ENCODE measurements at places on chromosomes 4 and X.

- no peak for DNase-seq
Measured at GRCh38 chrX:24391843-24392242, 31.4 kb downstream of the SUPT20HL1 start.

- DNase-seq, result no peak
Measured at GRCh38 chr4:33029976-33030375, 2309.8 kb downstream of the PCDH7 start.

DNA sequence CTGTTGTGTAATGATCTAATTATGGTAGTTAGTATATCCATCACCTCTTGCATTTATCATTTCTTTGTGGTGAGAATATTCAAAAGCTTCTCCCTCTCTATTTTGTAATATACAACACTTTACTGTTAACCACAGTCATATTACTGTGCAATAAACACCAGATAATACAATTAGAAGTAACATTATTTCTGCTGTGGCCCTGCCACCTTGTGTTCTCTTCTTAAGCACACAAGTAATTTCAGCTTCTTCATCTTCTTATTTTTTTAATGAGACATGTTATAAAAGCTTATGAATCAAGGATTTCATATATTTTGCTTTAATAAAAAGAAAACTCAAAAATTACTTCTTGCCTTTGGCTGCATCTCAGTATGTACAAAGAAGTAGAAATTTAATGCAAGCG, 675.2 kb upstream of the INTU start:
- DNase-seq, result peak; percentile 48

DNA sequence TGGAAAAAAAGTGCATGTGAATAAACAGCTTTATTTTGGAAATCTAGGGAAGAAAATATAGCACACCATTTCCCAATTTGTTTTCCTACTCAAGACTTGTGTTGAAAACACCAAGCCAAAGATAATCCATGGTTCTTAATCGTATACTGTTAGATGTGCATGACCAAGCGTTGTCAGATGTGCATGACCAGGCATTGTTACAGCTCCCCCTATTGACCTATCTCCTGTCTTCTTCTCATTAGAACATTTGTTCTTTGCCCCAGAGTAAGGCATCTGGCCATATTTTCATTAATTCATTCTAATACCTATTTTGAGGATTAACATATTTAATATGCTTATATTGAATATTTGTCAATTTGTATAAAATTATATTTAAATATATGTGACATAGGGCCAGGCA, 14.4 kb upstream of the VCX start:
- no peak for DNase-seq

- DNase-seq, result no peak
Measured at GRCh38 chr4:111649308-111649707, 495.9 kb upstream of the FAM241A start.

DNA sequence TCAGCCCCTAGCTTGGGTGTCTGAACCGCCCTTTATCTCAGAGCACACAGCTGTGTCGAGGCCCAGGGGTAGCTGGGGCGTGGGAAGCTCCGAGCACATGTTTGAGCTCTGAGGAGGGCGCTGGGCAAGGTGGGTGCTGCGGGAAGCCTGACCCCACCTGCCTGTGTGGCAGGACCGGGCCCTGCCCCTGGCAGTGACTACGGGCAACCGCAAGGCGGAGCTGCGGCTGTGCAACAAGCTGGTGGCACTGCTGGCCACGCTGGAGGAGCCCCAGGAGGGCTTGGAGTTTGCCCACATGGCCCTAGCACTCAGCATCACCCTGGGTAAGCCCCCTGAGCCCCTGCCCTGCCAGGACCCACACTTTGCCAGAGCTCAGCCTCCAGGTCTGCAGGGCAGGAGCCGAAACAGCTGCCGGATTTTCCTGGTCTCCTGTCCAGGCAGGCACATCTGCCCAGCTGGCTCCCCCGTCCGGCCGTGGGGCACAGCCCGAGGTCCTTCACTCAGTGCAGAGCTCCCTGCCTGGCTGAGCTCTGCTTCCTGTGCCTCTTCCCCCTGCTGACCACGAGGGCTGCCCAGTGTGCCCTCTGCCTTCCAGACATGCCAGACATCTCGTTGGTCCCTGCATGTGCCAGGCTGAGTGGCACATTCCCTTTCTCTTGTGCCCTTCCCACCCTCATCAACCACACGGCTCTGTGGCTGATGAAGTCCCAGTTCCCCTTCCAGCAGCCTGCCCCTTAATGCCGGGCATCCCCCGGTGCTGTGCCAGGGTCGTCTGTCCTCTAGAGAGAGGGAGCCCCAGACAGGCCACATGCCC, 33.2 kb upstream of the HTRA3 start:
- no peak for DNase-seq

- DNase-seq, result no peak
Measured at GRCh38 chrX:12979026-12979607, 4.2 kb downstream of the TMSB4X start.

DNA sequence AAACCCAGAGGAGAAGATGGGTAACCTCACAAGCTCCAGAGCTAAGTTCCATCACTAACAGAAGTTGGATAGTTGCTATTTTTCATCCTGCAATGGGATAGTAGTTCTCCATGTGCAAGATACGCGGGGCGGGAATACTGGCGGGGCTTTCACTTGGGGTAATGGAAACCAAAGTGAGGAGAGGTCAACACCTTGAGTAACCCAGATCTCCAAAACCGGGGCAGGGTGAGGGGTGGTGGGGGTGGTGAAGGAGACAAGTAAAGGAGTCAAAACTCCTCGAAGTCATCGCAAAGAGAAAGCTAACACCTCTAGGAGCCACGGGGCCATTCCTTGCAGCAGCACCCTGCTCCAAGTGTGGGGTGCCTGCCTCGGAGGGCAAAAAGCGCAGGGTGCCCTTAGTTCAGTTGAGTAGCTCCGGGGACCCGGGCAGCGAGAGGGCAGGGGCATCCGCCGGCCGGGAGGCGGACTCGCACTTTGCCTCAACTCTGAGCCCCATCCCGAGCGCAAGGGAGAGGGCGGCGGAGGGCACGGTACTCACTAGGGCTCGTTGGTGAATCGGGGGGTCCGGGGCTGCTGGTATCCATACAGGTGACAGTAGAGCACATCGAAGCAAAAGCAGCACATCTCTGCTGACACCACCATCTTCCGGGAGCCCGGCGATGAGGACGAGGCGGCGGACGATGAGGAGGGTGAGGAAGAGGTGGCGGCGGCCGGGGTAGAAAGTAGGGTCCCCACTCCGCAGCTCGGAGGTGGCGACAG, 645 bp downstream of the AMMECR1 start:
- DNase-seq, result no peak

DNA sequence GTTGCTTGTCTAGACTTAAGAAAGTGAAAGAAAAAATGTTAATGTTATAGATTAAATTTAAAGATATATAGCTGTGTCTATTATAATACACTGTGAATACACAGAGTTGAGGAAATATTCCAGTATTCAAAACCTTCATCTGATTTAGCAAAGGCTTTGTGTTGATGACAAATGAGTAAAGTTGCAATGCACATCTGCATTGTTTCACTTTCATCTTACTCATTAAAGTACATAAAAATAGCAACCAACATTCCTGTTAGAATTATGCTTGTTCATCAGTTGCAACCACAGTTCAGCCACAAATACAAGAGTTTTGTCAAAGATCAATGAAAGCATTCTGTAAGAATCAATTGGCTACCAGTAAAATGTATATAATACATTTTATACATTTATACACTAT, 346.4 kb upstream of the SLC7A11 start:
- DNase-seq, result no peak

DNA sequence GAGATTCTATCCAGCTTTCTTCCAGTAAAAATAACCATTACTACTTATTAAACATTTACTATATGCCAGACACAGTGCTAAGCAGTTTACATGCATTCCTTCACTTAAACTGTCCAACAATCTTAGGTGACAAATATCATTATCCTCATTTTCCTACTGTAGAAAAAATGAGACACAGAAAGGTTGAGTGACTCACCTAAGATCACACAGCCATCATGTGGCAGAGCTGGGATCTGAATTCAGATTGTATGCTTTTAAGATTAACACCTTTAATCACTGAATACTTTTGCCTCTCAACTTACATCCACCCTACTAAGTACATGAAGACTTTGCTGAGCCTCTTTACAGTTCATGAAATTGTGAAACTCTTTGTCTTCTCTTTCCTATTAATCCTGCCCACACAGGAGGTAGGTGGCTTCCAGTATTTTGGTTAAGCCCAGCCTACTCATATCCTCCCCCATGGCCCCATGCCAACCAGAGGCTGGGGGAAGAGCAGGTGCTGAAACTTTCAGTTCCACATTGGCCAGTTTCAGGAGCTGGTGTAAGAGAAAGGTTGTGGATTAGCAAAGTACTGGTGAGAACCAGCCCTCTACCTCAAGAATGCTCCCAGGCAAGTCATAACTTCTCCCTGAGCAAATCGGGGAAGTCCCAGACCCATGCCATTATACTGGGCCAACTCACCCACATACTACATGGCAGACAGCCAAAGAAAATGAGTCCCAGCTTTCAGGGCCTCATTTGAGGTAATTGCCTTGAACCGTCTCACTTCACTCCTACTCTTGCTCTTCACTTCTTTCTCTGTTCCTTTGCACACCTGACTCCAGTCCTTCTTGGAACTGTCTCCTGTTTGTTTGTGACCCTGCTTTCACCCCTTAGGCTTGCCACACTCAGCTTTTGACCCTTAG, 211.1 kb downstream of the GUCY2F start:
- DNase-seq, result peak; percentile 57

GRCh38 chr4:140603286-140603685, 34.5 kb upstream of the UCP1 start:
- peak; percentile 17 for DNase-seq

GRCh38 chr4:2007804-2008670, 737 bp downstream of the NELFA start:
- peak; percentile 13 for DNase-seq

DNA sequence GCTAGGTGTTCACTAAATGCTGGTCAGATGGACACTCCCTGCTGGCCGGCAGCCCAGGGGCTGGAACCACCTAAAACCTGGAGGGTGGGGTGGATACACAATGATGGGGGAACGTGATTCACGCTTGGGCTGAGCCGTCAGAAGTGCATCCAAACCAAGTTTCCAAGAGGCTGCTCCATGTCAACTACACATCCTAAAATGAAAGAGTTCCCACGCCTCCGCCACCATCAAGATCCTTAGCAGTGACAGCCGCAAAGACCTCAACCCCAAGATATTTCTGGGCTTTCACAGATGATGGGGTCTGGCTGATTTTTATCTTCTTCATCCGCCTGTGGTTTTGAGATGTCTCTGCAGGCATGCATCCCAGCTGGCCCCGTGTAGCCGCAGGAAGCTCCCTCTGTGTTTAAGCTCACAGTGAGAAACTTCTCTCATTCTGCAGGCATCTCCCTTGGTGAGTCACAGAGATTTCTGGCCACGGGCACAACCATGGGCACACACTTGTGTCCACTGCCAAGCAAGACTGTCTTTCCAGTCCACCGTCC, 84.4 kb downstream of the HTRA3 start:
- DNase-seq, result no peak

DNA sequence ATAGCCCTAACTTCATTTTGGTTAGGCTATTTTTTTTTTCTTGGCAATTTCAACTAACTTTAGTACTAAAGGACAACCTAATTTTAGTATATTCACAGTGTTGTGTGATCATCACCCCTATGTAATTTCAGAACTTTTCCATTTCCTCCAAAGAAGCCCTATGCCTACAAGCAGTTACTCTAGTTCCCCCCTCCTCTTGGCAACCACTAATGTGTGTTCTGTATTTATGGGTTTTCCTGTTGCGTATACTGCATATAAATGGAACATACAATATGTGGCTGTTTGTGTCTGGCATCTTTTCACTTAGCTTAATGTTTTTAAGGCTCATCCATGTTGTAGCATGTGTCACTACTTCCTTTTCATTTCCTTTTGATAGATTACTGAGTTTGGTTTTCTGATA, 57.6 kb downstream of the N4BP2 start:
- no peak for DNase-seq

DNA sequence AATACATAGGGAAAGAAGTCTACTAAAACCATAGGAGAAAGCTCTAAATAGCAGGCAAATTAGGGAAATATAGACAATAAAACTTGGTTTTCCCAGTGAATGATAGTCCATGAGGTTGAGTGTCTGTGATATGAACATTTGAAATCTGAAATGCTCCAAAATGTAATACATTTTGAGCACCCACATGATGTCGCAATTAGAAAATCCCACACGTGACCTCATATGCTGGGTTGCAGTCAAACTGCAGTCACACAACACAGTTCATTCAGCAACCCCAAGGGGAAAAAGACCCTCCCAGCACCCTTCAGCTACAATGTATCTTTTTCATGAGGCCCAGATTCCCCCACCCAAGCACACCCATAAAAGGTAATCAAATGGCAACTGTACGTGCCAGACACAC, 155.6 kb downstream of the BTC start:
- DNase-seq, result peak; percentile 43

GRCh38 chrX:1386338-1387127, 5.4 kb downstream of the SLC25A6 start:
- no peak for DNase-seq

DNA sequence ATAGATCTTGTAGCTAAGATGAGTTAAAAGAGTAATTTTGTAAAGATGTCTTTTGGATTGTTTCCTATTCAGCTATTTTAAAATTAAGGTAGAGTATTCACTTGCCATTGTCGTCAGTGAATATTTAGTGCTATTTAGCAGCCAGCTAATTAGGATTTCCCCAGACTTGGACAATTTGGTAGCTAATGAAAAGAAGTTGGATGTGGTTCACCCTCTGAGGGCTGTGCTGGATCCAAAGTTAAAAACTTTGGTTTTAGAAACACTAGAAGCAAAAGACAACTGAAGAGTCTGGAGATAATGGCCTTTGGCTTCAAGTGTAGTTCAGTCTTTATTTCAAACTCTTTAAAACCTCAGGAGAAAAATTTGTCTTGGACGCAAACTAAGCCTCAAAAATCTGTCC, 41.3 kb downstream of the ATG4A start:
- DNase-seq, result no peak

GRCh38 chr4:80407246-80407645, 71.7 kb downstream of the CFAP299 start:
- peak; percentile 26 for DNase-seq

GRCh38 chr4:148779771-148780170, 337.6 kb upstream of the NR3C2 start:
- DNase-seq, result no peak

DNA sequence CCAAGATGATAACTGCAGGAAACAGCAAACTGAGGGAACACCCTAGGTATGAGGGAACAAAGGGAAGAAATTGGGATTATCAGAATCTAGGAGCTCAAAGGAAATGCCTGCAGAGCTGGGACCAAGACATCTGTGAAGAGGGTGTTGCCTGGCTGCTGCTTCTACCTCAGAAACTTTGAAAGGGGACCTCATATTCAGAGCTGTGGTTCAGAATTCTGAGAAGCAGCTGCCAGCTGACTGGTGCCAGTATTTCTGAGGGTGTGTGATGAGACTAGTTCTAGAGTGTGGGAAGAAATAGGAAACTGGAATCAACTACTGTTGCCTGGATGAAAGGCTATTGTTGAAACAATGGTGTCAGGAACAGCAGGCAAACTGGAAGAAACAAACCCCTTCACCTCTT, 8.5 kb downstream of the FAAH2 start:
- DNase-seq, result no peak

DNA sequence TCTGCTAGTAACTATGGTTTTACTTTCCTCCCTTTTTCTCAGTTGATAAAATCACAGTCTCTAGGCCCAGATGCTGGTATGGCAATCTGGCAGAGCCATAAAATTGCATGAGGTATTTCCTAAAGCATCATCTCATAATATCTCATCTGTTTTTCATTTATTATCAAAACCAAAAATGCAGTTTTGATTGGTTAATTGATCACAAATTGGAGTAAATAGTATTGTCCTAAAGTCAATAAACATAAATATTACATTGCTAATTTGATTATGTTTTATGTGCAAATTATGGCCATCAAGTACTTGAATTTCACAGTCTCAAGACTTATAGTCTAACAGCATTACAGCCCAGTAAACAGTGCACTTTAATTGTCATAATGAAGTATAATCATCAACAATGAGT, 2365.6 kb downstream of the ARAP2 start:
- no peak for DNase-seq

Data from fibroblast of pulmonary artery (primary cell).